Testis (tissue), 5 donors: ENCODE measurements at places on chromosomes 3 and 15.

- DNase-seq: peak; percentile 80
These were observed 91.1 kb upstream of the RNF7 start for GRCh38 chr3:141646760-141647561.

DNA sequence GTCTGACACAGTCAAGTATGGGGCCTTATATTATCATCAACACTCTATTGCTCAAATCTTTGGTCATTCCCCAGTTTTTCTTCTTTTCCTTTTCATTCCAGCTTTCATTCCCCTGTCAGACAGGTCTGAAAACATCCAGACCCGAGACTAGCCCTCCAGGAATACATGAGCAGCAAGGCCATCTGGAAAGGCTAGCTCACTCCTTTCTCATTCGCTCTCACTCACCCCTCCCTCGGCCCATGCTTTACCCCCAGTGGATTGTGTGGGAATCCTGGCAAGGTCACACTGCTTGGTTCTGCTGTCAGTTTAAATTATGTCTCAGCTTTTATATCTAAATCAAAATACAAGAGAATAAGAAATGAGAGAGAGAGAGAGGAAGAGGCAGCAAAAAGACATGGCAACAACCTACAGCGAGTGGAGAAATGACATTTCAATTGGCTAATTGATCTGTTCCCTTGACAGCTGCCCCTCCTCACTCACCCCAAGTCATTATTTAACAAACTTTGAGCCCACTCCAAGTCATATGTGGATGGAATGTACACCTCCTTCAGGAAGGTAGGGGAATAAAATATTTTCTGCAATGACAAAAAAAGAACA lies 962.2 kb downstream of the TUSC7 start:
- DNase-seq: no peak

- no peak for DNase-seq
These were observed 30.1 kb upstream of the TIMP4 start for GRCh38 chr3:12188681-12189287.

DNA sequence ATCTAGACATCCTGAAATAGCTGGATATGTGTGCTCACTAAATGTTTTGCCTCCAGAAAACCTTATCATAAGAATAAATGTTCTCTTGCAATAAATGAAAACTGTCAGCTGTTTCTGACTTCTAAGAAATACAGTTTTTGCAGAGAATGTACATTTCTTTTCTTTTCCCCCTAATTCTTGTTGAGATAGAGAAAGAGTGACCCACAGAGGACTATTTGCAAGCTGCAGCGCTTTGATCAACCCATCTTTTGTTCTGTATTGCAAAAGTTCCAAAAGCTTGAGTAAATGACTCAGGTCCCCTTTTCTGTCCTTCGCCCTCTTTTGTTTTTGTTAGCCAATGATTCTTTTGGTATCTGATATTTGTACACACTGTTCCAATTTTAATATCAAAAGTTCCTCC lies 141.9 kb downstream of the BBX start:
- DNase-seq: no peak

- DNase-seq: no peak
These were observed 97.7 kb upstream of the WNT5A start for GRCh38 chr3:55584716-55585368.

GRCh38 chr15:25715536-25716413 lies 147.4 kb downstream of the ATP10A start:
- DNase-seq: no peak

DNA sequence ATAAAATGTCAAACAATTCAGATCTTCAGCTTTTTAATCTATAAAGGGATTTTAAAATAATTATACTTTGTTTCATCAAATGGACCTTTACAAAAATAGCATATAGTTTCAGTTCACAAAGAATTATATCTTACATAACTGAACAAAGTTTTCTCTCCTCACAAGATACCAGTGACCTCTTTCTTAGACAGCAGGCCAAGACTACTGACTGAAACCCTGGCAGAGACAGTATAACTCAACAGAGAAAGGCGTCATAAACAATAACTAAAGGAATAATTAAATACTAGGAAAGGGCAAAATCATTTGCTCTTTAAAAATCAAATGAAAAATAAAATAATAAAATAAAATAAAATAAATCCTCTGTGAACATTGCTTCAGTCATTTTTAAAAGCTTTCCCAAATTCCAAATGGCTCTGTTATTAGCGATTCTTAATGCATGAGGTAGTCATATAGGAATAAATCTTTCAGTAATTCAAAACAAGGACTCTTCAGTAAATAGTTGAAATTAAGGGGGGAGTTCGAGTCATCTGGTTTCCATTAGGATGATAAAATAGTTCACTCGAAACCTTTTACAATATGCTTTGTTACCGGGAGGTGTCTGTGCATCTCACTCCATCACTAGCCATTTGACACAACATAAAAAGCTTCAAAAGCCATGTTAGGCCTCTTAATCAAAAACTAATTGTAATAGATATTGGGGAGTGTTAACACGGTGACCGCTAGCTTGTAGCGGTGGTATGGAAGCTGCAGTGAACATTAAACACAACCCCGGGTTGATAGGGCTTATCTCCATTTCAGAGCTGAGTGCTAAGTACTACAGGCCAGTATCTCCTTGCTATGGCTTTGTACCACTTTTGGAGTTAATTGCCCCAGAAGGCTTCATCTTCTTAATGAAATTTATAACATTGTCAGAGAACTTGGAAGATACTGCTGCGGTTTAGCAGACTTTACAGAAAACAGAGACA lies 142.9 kb upstream of the NR2F2 start:
- no peak for DNase-seq

DNA sequence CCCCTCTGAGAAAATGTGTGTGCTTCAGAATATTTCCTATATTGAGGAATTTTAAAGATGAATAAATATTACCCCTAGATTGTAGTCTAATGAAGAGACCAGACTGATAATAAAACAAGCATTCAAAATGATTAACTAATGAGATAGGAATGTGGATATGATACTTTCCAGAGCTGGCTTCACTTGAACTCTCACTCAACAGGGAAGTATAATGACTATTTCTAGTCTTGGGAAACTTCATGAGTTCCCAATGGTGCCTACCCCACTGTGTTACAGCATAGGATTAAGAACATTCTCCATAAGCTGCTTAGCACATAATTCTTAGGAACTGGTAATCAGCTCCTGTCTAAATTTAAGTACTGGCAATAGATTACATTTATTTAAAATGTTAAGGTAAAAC lies 261.5 kb upstream of the ZNF385D start:
- no peak for DNase-seq

- no peak for DNase-seq
These were observed 89.1 kb downstream of the TPRG1 start for GRCh38 chr3:189260556-189261493.

- no peak for DNase-seq
These were observed 49.1 kb upstream of the TMEM158 start for GRCh38 chr3:45275006-45275704.
